ENCODE measurements at places on chromosomes 2 and 18.

DNA sequence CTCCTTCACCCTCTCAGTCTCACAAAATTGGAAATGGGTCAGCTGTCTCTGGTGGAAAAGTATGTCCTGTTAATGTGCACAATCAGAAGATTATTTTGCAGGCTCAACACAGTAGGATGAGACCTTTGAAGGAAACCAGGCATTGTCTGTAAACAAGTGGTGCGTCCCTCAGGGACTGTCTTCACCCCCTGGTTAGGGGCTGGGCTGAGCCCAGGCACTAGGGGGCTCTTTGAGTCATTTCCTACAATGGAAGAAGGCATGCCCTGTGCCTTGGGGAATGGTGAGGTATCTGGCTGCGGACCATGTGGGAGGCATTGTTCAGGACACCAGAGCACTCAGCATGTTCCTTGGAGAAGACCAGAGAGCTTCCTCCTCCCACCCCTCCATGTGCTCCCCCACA lies 26.8 kb downstream of the PKDCC start:
- no peak for DNase-seq

DNA sequence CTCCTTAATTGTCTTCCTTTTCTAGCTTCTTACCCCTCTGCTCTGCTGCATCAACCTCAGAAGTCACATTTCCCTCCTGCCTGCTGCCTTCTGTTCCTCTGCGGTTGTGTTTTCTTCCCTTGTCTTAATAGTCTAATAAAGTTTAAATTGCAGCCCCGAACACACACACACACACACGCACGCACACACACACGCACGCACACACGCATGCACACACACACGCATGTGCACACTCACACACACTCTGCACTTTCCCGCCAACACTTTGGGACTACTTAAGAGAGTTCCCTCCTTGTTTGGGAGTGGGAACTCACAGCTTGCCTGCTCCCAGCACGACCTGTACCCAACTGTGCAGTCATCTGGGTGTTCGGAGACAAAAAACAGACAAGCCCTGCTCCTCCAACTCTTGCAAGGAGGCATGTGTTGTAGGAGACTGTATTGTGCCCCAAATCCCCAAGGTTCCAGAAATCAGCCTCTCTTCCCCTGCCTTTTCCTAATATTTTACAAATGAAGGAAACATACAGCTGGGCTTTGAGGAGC lies 99.1 kb downstream of the SETBP1 start:
- DNase-seq: no peak

DNA sequence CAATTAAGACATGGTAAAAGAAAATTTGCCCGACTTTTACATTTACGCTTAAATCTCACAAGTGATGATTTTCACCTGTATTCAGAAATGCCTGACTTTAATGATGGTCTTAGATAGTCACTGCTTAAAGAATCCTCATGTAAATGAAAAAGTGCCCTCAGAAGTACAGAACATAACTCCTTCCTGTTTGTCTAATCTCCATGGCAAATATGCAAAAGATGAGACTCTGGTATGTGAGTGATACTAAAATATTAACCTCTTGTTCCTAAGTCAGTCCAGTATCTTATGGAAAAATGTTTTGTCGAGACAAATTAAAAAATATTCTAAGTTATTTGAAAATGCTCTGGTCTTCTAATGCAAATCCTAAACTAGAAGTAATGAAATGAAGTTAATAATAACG lies 29.2 kb downstream of the KCTD1 start:
- DNase-seq: no peak

GRCh38 chr2:2826209-2826551 lies 495.1 kb upstream of the MYT1L start:
- no peak for DNase-seq

- no peak for DNase-seq
Observed at GRCh38 chr18:54612237-54612636, 21.2 kb downstream of the DYNAP start.

- no peak for DNase-seq
Observed at GRCh38 chr2:73323551-73323950, 30.2 kb upstream of the EGR4 start.

DNA sequence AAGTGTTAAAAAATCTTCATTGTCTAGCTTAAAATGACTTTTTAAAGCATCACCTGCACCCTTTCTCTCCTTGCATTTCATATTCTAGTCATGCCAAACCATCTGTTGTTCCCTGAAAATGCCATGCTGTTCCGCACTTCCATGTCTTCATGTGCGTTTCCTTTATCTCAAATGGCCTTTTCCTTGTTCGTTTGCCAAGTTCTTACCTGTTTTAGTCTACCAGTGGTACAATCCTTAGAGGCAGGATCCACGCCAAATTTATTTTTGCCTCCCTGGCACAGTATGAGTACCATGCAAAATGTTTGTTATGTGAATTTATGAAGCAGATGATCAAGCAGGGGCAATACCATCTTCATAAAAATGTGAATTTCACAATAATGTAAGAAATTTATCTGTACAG lies 37.0 kb downstream of the TMEFF2 start:
- no peak for DNase-seq

DNA sequence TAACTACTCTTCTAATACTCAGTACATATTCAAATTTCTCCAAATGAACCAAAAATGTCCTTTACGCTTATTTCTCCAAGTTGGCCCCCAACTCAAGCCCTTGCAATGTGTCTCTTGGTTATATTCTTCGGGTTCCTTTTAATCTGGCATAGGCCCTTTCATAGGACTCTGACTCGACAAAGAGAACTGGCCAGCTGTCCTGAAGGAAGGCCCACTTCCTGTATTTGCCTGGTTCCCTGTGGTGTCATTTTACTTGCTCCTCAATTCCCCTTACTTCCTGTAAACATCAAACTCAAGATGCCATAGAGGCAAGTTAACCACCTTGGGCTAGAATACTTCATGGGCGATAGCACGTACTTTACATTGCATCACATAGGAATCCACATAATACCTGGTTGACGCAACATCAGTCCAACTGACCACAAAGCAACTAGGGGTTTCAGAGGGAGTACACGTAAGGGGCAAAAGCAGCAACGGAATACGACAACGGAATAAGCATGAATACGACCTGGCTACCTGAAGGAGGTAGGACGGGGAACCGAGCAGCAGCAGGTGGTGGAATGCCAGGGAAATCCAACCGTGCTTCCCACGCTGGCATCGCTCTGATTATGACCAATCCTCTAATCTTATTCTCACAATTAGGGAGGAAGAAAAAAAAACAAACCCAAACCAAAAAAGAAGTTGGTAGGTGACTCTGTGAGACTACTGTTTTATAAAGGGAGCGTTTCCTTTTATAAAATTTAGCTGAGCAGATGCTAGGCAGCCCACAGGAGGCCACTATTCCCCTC lies 823 bp upstream of the GORASP2 start:
- DNase-seq: no peak

- DNase-seq: no peak
Observed at GRCh38 chr18:71116535-71116934, 827.7 kb downstream of the SOCS6 start.

DNA sequence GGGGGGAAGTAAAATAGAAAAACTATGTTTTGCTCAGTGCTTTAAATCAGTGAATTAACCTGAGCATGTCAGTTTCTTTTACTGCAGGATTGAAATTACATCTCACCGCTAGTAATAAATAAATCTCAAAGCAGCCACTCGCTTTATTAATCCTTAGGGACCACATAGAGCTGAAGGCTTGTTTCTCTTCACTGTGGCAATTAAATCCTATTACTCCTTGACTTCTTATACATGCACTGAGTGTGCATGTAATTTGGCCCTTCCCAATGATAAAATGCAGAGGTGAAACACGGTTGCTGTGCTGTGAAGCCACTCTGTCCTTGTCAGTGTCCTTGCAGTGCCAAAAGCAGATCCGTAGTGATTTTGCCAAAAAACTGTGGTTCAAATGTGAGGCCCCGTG lies 77.1 kb upstream of the RBM44 start:
- DNase-seq: no peak

All from SW 1271 (cell line).